ENCODE measurements at places on chromosomes 11 and 22.

DNA sequence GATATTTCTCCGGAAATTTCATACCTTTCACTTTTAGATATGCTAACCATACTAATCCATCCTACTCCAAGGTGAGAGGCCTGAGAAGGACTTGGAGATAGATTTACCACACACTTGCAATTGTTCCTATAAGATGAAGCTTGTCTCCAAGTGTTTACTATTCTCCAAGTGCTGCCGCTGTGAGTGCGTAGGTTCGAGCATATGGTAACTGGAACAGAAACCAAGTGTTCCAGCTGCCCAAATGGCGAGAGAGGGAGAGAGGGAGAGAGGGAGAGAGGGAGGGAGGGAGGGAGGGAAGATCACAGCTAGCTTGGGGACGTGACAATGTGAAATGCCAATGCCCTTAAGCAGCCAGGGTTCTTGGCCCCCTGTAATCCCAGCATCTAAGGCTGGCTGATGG lies 21.5 kb downstream of the ASCC2 start:
- DNase-seq, result no peak

DNA sequence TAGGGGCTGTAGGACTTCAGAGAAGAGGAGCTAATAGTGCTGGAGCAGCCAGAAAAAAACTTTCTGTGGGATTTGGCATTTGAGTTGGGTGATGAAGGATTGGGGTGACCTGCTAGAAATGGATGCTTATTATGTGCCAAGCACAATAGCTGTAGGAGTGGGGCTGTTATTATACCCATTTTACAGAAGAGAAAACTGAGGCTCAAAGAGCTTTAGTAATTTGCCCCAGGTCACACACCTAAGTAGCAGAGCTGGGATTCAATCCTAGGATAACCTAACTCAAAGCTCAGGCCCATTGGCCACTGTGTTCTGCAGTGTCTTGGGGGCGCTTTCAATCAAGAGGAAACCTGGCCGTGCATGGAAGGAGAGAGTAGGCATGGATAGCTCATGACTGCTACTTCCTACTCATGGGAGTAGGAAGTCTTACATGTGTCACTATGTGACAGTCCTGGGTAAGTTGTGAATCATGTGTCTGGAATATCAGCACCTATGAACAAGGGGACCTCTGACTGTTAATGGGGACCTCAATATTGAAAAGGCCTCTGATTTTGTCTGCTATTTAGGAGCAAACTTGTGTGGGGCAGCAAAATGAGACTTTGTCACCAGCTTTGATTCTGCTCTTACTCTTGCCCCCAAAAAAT lies 6.1 kb upstream of the ELF5 start:
- no peak for DNase-seq

DNA sequence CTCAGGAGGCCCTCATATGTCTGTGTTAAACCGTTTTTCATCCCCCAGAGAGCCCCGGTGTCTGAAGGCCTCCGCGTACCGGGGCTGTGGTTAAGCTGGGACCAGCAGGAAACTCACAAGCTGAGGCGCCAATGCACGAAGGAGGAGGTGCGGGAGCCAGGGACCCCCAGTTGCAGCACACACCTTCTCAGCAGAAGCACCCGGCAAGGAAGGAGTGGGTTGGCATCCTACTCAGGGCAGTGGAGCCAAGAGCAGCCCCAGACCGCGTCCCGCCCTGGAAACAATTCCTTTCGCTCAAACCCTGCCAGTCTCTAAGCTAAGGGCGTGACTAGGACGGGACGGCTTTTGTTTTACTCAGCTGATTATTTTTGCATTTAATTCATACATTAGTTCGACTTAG lies 726.9 kb downstream of the BRD1 start:
- no peak for DNase-seq

GRCh38 chr22:37259540-37260029 lies 15.5 kb upstream of the RAC2 start:
- DNase-seq, result no peak

GRCh38 chr11:10975287-10975721 lies 117.5 kb upstream of the ZBED5 start:
- DNase-seq, result no peak

DNA sequence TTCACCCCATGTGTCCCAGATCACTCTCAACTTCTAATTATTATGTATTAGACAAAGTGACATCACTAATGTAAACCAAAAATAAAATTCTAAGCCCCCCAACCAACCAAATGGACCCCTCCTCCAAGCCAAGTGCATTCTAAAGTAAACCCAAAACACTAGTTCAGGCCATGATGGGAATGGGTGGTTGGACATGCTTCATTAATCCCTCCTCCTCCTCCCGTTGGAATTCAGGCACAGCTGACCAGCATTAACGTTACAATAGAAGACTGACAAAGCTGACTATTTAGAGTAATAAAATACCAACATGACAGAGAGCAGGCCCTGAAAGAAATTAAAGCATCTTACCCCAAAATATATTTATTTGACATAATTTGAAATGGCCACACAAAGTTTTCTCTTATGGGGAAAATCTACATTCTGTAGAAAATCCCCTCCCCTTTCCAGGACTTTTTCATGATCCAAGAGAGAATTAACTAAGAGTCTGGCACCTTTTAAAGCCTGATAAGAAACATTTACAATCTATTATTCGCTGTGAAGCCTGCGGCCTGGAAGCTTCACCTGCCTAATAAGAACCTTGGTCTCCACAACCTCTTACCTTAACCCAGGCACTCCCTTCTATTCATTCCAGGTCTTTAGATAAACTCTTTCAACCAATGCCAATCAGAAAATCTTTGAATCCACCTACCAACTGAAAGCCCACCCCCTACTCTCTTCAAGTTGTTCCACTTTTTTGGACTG lies 948.5 kb upstream of the CCDC90B start:
- DNase-seq, result no peak

DNA sequence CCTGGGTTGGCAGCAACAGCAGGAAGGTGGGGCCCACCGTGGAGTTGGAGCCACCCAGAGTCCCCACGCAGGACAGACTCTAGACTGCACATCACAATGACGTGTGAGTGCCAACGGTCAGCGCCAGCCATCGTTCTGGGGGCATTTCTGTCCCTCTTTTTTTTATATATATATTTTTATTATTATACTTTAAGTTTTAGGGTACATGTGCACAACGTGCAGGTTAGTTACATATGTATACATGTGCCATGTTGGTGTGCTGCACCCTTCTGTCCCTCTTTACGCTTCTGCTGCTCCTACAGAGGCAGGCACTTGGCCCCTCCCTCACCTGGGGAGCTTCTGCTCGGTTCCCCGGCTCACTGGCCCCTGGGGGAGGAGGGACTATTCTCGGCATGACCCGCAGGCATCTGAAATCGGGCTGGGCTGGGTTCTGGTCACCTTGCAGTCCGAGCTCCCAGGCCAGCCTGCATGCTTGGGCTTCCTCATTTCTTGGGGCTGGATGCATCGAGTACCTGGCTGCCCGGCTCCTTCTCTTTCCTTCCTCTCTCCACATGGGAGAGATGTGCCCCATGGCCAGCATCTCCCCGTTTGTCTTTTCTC lies 787.4 kb downstream of the TBC1D22A start:
- DNase-seq, result no peak

GRCh38 chr11:61833471-61833870 lies 5.4 kb downstream of the FADS2 start:
- DNase-seq, result no peak

DNA sequence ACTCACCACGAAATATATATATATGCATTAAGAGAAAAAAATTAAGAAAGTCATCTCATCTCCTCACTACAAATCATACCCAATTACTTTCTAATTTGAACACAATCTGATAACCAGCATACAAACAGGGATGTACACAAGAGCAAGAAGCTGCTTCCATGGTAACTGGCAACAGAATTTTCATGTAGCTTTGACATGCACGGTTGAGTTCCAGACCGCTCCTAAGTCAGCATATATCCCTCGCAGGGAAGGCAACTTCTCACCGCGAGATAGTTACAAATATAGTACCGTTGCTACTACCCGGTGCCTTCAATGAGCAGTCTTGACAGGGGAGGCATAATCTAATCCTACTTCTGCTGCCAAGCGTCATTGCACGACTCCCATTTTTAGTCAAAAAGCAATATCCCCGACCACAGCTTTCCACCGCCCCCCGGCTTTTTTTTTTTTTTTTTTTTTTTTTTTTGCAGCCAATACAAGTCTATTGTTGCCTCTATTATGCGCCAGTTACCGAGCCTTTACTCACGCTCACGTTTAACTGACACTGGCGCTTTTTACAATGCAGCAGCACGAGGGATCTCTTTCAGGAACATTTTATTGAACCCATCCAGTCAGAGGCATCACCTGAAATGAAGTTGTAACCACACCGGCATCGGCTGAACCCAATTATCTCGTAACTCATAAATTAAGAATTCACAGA lies 2.2 kb downstream of the CADM1 start:
- DNase-seq, result no peak

DNA sequence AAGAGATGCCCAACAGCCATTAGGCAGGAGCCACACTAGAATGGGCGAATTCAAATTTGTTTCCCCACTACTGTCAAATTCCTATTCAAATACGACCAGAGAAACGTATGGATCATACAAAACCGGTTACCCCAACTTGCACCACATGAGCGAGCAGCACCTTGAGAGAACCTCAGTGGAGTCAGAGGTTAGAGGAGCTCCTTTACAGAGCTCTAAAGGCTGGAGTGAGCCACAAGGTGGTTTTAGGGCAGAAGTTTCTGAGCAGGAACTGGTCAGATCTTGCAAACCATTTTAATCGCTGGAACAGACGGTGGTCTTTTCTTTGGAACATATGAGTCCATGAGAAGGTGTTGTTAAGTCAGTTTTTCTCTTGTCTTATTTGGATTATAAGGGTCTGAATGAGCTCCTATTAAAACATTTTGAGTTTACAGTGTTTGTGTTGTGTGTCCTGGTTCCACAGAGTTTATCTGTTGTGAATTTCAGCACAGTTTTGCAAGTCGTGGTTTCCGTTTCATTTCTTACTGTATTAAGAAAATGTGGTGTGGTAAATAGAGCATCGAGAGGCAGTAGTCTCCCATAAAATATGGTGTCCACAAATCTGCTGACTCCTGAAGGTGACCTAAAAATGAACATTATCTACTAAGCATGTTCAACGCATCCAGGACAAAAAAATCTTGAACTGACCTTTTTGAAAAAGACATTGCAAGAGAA lies 471.7 kb downstream of the NTM start:
- no peak for DNase-seq

- DNase-seq, result no peak
Observed at GRCh38 chr11:47052165-47052564, 115.6 kb downstream of the CSTPP1 start.

DNA sequence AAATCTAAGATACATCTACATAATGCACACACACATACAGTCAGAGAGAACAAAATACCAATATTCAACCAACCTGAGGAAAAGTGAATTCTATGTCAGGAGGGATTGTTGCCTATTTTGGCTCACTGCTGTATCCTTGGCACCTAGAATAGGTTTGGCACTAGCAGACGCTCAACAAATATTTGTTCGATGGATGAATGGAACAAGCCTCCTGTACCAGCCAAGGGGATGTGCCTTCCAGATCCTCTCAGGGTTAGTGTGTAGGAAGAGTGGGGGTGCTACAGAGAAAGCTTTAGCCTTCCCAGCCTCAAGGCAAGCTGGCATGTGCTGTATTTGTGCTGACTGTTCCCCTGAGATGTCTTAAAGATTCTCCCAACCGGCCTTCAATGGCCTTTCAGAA lies 23.3 kb upstream of the POU2AF1 start:
- peak; percentile 56 for DNase-seq

GRCh38 chr11:100546714-100547113 lies 140.4 kb upstream of the ARHGAP42 start:
- DNase-seq, result no peak

DNA sequence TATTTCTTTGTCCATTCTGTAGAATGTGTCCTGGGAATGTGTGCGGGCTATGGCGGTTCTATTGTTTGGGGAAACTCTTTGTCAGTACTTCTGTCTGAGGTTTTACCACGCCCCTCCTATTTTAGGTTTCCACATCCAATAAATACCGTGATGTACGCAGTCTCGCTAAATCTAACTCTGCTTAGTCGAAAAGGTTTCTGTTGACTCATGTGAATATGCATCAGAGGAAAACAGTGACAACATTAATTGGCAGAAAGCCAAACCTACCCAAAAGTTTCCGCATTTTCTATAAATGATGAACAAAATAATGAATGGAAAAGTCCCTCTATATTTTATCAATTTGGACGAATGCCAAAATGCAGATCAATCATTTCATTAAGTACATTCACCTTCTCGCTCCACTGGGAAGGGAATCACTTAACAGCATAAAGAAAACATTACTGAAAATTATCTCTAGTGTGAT lies 143.4 kb downstream of the MAML2 start:
- no peak for DNase-seq

DNA sequence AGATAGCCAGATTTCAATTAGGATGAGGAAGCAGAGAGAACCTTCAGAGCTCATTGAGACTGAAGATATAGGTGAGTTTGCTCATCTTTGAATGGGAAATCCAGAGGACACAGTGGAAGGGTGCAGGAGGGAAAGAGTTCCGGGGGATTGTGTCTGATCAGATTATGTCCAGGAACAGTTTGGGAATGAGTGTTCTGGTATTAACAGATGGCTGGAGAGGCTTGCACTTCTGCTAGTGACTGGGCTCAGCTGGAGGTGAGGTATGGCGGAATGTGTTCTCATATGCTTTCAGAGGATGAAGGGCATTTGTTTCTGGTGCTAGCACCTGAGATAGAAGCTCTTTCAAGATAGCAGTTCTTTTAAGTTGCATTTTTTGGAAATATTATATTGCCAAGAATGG lies 27.6 kb downstream of the ALKBH3 start:
- DNase-seq, result no peak
